Stimulated activated naive CD8-positive, alpha-beta T cell treated with anti-CD3 and anti-CD28 coated beads, Interleukin-15, Interleukin-2, amounts not matched to agents 100 U/mL and 50 U/mL, for 24 hours (primary cell): ENCODE measurements at places on chromosomes 2 and 18.

GRCh38 chr2:177636672-177637071 is 244.1 kb downstream of the AGPS start:
- no peak for DNase-seq

DNA sequence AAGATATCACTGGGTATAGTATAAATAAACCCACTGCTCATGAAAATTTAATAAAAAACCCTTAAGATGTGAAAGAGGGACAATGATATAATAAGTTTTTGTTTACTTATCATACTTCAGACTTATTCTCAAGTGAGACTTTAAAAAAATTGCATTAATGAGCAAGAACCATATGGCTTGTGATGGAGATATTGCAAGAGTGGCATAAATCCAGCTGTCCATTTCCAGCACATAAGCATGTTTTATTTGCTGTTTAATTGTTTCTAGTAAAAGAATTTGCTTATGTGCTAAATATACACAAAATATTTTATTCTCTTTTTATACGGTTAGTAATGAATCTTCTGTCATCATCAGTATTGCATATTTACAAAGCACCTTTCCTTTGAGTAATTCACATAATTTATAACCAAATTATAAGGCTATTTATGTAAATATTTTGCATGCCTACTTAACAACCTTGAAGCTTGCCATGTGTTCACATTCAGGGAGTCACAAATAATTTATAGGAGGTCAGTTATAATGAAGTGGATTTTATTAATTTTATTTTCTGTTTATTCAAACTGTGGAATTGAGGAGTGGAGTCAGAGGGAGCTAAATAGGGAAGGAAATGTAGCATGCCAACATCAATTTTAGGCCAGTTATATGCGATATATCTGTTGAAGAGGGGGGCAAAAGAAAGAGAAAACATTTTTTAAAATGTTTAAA is 318.5 kb upstream of the CWC22 start:
- DNase-seq, result no peak

DNA sequence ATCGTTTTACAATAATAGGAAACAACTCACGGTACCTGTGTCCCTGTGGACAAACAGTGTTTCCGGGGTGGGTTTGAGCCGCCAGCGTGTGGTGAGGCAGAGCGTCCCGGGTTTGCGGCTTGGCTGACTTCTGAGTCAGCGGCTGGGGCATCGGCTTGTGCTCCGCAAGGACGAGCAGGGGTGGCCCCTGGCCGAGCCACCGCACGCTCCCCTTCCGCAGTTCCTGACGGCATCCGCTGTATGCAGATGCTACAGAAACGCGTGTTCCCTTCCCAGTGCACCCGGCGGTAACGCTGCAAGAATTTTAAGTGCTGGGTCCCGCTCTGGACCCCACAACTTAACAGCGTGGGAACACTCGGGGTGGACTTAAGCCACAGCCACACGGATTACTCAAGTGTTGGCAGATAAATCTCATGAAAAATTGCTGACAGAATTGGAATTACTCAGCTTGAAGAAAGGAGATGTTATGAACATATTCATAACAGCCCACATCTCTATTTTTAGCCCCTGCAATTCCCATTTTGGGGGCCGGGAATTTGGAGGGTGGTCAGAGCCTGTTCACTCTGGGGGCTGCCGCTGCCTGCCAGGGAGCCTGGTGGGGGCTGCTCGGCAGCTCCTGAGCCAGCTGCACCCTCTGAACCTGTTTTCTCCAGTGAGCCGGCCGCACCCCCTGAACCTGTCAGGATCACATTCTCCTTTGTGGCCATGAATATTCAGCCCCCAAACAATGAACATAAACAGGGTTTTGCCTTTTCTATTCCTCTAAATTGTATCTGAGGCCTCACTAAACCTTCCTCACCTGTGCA is 12.6 kb upstream of the KCNG2 start:
- DNase-seq, result no peak

GRCh38 chr2:152319822-152320570 is 15.0 kb upstream of the FMNL2 start:
- no peak for DNase-seq

GRCh38 chr2:289362-290089 is 1.6 kb upstream of the ALKAL2 start:
- DNase-seq, result no peak

DNA sequence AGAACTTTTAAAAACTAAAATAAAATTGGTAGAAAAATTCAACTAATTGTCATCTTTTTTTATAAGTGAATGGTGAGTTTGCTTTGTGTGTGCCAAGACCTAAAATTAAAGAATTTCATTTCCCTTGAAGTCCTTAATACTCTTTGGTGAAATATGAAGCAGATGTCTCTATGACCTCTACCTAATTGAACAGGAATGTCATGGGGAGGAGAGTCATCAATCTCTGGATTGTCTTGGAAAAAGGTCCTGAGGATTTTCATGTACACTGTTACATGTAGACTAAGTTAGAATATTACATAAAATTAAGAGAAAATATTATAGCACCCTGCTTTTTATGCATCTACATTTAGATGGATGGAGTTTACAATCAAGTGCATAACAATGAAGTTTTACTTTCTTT is 177.9 kb upstream of the LRP1B start:
- no peak for DNase-seq

GRCh38 chr2:54465143-54465542 is 9.0 kb downstream of the SPTBN1 start:
- DNase-seq, result no peak

GRCh38 chr2:145197944-145198343 is 678.0 kb upstream of the ZEB2 start:
- no peak for DNase-seq

DNA sequence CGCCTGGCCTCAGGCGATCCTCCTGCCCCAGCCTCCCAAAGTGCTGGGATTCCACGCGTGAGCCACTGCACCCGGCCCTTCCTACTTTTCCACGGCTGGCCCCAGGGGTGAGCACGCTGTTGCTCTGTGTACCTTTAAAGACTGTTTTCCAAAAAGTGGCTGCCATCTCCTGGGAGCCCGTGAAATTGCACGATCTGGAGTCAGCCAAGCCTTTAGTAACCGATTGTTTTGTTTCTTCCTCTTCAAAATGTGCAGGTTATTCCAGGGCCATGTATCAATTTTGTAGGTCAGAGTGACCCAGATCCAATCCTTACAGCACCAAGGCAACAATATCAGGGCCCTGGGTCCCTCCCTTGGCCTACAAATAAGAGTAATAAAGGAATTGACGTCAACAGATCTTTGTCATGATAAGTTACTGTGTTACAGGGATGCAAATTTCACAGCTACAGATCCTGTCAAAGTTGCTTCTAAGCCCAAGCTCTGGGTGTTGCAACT is 135.6 kb upstream of the ZNF236 start:
- DNase-seq, result peak; percentile 23

DNA sequence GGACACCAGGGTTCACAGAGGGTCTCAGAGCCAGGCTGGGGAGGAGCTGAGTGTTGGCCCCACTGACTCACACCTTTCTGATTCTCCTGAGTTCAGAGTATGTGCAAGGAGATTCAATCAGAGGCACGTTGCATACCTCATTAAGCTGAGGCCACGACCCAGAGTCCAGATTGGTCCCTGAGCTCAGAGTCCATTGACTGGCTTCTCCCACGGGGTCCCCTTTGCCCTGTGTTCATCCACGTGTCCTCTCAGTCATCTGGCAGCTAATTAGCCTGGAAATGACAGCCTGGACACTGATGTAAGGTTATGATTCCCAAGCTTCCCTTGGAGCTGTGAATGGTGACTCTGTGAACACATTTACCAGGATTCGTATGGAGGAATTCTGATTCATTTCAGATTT is 267.2 kb downstream of the SH3BP4 start:
- no peak for DNase-seq

- peak; percentile 36 for DNase-seq
Observed at GRCh38 chr2:37653805-37654378, 17.6 kb downstream of the CDC42EP3 start.
